ENCODE measurements at places on chromosomes 5 and 9. TPM values are rescaled to one million over a fixed set of nuclear protein-coding genes. Genes with fewer than 3 reads are reported as not detected.

GRCh38 chr9:123445116-123445515 is 89.1 kb downstream of the CRB2 start:
- DNase-seq = no peak

DNA sequence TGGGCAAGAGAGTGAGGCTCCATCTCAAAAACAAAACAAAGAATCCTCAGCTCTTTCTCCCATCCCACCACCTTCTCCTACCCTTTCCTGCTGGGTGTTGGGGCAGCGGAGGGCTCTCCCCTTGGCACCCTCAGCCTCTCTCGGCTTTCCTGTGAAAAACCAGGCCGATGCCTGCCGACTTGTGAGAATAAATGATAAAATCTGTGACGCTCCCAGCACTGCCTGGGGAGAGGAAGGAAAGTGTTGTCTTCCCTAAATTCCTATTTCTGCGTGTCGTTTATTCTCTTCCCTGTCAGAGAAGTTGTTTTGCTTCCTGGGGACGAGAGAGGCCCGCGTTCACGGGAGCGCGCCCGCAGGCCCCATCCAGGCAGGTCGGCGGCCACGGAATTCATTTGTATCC is 19.7 kb downstream of the NEK6 start:
- DNase-seq = no peak

DNA sequence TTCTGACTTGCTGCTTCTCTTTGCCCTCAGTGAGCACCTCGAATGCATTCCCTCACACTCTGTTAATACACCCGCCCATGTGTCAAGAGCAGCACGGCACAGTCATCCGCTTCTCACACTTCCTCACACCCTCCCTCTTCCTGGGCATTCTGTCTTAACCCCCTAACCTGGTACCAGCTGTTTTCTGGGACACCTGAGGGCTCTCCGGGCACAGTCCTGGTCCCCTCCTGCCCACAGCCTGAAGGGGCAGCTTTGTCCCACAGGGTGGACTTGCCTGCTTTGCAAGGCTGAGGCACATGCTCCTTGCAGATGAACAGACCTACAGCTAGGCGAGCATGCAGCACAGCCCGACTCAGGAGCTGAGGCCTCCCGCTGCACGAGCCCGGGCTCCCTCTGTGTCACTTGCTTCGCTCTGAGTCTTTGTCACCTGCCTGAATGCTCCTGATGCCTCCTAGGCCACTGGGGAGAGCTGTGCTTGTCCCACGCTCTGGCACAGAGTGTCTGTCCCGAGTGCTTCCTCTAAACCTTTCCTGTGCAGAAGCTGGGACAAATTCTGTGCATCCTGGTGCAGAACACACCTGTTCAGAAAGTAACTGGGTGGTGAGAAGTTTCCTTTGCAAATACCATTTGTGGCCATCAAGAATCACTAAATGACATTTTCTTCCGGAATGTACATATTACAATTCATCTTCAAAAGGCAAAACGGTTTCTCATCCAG is 47.8 kb downstream of the AHRR start:
- peak; percentile 22 for DNase-seq

DNA sequence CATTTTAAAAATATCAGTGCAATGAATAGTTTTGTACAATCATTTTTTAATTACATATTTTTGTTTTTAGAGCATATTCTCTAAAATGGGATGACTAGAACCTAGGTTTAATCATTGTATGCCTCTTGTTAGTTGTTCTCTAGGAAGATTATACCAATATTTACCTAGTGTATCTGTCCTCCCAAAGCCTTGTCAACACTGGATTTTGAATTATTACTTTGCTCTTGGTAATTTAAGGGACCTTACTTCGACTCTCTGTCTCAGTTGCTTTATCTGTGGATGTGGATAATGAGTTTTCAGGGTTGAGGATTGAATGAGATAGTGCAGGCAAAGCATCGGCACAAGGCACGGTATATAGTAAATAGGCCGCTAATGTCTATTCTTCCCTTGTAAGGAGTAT is 10.9 kb upstream of the PIP5K1B start:
- no peak for DNase-seq

DNA sequence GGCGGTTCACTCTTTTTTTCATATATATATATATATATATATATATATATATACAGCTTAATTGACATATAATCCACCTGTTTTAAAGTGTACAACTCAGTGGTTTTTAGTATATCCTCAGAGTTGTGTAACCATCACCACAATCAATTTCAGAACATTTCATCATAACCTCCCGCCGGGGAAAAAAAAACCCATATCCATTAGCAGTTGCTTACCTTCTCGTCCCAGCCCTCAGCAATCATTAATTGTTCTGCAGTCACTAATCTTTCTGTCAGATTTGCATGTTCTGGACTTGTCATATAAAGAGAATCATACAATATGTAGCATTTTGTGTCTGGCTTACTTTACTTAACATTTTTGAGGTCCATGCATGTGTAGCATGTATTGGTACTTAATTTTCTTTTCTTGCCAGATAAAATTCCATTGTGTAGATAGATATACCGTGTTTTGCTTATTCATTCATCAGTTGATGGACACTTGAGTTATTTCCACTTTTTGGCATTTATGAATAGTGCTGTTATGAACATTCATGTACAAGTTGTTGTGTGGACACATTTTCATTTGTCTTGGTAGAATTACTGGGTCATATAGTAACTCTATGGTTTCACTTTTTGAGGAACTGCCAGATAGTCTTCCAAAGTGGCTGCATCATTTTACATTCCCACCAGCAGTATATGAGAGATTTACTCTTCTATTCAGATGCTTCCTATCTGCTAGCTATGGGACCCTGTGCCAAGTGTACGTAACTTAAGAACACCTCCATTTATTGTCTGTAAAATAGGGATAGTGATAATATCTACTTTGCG is 3.5 kb upstream of the RNF145 start:
- DNase-seq = no peak

GRCh38 chr5:108481355-108481931 is 99.5 kb upstream of the FBXL17 start:
- DNase-seq = peak; percentile 51

Gene CRHBP
- total RNA-seq = not detected

DNA sequence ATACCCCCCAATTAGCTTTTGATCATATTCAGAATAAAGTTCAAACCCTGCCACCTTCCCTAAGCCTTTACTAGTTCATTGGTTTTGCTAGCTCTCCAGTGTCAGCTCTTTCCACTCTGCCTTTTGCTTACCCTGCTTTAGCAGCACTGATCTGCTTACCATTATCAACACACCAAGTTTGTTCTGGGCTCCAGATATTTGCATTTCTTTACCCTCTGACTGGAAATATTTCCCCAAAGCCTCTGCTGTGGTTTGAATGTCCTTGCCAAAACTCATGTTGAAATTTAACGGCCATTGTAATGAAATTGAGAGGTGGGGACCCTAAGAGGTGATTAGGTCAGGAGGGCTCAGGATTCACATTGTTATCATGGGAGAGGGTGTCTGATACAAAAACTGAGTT is 99.5 kb downstream of the GCNT1 start:
- DNase-seq = no peak

DNA sequence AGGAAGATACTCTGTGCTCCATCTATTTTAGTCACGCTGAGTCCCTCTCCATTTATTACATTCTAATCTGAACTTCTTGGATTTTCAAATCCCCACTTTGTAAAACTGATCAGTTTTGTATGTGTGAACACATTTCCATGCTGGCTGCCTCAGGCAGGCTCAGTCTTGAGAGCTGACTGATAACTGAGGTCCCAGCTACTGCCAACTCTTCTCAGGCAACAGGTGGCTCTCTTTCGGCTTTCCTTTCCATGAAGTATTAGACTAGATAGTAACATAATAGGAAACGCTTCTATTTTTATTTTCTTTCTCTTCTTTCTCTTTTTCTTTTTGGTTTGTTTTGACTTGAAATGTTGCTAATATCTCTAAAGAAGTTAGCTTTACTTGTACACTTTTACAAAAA is 138.4 kb downstream of the TARS1 start:
- DNase-seq = no peak

All from Caco-2 (cell line).